ENCODE measurements at places on chromosomes 2 and 18.

- no peak for DNase-seq
Measured at GRCh38 chr2:44200759-44201158, 32.1 kb downstream of the PPM1B start.

- no peak for DNase-seq
Measured at GRCh38 chr2:179532863-179533278, 268.2 kb upstream of the SESTD1 start.

- DNase-seq, result no peak
Measured at GRCh38 chr2:44233450-44234128, 41.7 kb upstream of the SLC3A1 start.

GRCh38 chr2:176105730-176106580 is 1.1 kb upstream of the HOXD11 start:
- no peak for DNase-seq

DNA sequence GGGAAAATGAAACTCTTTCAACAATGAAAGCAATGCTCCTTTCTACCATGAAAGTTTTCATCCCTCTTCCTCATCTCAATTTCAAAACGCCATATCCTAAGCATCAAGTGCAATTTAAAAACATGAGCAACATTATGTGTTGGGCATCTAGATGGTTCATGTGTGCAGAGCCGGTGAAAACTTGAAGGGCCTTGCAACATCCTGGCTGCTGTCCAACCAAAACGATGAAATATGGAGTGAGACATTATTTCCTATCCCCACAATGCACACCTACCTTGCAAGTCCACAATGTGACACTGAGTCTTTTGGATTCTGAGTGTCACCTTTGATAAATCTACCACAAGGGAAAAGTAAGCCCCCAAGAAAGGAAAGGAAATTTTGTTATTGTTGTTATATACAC is 110.0 kb downstream of the NCKAP5 start:
- DNase-seq, result no peak

DNA sequence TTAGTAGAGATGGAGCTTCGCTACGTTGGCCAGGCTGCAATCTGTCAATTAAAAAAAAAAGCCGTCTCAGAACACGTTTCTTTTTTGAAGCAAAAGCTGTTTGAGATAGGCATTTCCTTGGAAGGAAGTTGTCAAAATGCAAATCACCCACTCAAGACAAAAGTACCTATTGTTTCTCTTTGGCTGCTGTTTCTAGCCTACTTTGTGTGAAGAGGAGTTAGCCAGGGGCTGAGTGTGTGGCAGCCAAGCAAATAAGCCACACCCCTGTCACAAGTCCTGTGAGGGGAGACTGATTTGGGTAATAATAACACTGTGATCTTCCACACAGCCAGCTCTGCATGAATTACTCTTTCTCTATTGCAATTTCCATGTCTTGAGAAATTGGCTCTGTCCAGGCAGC is 47.4 kb upstream of the CDCA7 start:
- no peak for DNase-seq

GRCh38 chr2:202344178-202344577 is 31.9 kb upstream of the BMPR2 start:
- DNase-seq, result no peak

- DNase-seq, result no peak
Measured at GRCh38 chr2:78439122-78439521, 586.4 kb upstream of the REG3G start.

- DNase-seq, result no peak
Measured at GRCh38 chr2:233145726-233146125, 85.6 kb downstream of the INPP5D start.

GRCh38 chr2:83172841-83173240 is 1286.2 kb downstream of the SUCLG1 start:
- DNase-seq, result no peak

DNA sequence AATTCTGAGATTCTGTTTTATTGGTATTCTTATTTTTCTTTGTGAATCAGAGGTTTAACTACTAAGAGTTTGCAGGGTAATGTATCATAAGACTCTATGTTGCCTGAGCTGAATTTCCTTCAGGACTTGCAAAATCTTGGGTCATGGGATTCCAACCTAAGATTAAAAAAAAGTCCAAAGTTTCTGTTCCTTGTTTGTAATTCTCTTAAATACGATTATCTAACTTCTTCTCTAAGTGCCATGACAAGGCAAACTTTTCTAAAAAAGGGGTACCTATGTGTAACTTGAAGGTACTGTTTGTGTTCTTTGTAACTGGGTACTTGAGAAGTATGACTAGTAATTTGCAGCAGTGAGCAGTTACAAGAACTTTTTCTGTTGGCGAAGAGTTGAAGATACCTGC is 181.3 kb upstream of the ZEB2 start:
- DNase-seq, result no peak

DNA sequence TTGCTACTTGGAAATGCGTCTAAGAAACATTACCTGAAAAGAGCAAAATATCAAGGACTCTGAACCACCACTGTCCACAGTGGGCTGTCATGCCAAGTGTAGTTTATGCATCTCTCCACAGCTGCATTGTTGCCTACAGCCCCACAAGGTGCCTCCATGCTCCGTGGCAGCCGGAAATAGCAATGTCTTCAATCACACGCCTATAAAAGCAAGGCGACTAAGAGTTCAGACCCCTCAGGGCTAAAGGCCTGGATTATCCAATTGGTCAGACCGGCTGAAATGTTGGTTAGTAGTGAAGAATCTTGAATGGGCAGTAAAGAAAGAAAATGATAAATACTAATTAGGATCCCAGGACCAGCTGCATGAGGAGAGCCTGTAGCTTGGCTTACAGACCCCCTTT is 114.0 kb upstream of the SLC35G4 start:
- DNase-seq, result no peak
